Naive thymus-derived CD4-positive, alpha-beta T cell (primary cell): ENCODE measurements at places on chromosomes 16 and 17.

DNA sequence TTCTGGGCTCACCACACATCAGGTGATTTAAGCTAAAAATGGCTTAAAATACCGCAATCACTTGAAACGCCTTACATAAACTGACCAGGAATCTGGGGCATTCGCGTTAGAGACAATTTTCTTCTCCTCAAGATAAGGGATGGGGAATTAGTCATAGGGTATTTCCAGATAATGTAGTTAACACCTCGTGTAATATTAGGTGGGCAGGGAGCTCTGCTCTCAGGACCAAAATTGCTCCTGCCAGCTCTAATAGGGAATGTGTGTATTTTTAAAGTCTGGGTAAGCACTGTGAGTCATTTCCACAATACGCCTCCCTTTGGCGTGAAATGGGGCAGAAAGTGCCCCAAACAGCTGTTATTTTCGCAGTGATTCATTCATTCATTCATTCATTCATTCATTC lies 408.6 kb downstream of the MAF start:
- no peak for DNase-seq

DNA sequence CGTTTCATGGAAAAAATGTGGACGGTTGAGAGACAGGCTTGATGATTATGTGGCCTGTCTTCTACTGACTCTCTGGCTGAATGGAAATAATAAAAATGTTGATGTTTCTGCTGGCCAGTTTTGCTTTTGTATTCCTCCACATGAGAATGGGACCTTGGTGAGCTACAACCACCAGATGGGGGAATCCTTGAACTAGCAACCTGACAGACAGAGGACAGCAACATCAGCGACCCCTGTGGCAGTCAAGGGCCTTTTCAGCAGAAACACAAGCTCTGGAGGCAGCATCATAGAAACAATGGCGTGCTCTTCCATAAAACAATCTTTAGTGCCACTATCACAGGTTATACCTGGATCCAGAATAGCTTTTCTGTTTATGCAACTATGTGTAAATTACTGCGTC lies 84.0 kb upstream of the ATP2A3 start:
- no peak for DNase-seq

DNA sequence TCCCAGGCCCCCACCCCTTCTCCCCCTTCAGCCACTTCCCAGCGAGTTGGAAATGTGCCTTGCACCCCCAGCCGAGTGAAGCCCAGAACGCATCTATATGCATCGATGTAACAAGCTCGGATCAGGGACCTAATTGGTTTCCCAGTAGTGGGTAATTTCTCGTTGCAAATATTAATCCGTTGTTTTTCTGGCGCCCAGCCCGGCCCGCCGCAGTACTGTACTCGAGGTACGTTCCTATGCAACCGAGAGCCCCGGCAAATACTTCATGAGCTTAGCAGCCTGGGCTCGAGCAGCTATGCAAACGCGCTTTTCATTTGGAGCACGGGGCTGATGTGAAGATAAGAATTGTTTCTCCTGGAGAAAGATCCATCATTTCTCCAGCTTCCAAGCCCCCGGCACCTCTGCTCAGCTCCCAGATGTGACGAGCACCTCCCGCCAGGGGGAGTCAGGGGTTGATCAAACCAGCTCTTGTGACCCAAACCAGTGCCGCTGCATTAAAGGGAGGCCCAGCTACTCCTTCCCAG lies 229.8 kb downstream of the KATNIP start:
- no peak for DNase-seq

DNA sequence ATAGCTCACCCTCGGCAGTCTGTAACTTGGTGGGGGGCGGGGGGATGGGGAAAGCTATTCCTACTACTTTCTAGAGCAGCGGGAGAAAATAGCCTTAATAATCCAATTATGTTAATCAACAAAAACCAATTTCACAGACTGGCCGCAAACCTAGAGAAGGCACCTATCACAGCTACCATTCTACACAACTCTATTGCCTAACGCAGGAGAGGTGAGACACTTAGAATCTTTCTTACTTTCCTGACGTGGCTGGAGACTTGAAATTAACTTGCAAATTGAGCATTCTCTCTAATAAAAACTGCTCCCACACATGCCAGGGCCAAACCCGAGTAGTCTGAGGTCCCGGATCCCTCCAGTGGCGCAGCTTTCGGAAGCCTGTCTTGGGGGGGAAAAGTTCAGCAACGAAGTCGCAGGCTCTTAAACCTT lies 794 bp downstream of the SMG6 start:
- DNase-seq, result no peak

- no peak for DNase-seq
Observed at GRCh38 chr17:17382971-17383370, 79.8 kb downstream of the NT5M start.

- DNase-seq, result no peak
Observed at GRCh38 chr17:69448431-69449102, 34.1 kb downstream of the MAP2K6 start.

- no peak for DNase-seq
Observed at GRCh38 chr17:48179071-48179945, 71.7 kb downstream of the SNX11 start.

DNA sequence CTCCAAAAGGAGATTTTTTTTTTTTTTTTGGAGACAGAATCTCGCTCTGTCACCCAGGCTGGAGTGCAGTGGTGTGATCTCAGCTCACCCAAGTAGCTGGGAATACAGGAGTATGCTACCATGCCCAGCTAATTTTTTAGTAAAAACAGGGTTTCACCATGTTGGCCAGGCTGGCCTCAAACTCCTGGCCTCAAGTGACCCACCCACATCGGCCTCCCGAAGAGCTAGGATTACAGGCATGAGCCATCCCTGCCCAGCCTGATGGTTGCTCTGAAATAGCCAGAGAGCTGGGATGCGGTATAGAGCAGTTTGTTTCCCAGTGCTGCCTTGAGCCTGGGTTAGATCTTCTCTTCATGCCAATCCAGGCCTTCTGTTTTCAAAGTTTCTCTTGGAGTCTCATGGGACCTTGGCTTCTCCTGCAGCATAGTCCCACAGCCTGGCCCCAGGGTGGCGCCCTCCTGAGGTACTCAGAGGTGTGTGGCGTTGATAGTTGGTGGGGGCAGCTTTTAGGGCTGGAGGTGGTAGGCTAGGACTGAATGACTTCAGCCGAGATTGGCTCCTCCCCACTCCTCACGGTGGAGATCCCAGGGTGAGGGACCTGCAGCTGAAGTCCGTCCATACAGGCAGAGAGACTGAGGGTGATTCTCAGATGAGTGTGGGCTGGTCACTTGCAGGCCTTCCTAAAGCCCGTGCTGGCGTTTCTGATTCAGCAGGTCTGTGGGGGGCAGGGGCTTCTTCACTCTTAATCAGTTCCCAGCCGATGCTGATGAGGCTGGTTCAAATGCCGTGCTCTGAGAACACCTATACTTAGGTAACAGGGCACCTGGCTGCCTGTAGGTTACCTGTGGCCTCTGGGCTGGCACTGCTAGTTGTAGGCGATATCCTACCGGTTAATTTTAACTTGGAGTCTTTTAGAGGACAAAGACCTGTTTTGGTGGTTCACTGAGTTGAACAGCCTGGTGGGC lies 52.0 kb downstream of the TNFRSF13B start:
- no peak for DNase-seq

DNA sequence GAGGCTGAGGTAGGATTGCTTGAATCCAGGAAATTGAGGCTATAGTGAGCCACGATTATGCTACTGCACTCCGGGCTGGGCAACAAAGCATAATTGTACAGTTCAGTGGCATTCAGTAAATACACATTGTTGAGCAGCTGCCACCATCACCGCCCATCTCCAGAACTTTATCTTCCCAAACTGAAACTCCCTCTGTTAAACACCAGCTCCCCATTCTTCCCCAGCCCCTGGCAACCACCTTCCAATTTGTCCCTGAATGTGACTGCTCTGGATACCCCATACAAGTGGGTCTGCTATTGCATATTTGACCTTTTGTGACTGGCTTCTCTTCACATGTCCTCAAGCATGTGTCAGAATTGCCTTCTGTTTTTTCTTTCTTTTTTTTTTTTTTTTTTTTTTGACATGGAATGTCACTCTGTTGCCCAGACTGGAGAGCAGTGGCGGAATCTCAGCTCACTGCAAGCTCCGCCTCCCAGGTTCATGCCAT lies 2.9 kb downstream of the RPL38 start:
- no peak for DNase-seq

DNA sequence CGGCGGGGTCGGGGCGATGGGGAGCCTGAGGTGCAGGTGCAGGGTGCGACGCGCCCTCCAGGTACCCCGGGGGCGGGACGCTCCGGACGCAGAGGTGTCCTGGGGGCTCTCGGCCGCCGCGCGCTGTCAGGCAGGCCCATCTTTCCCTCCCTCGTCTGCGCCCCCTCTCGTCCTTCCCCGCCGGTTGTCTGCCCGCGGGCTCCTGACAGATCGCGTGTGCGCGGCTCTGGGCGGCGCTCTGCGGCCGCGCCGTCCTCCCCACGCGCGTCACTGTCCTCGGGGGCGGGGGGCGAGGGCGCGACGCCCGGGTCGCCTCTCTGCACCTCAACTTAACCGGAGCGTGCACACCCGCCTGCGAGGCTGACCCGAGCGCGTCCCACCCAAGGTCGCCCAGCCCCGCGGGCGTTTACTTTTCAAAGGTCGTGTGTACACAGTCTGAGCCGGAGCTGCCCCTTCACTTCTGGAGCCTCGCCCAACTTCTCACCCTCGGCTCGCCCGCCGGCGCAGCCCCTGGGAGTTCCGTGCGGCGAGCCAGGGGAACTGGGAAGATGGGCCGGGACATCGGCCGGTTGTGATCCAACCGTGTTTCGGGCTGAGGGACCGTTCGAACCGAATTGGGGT lies 512 bp downstream of the AKAP1 start:
- DNase-seq, result no peak
